ENCODE measurements at places on chromosomes 12 and 14. TPM values are rescaled to one million over a fixed set of nuclear protein-coding genes. Genes with fewer than 3 reads are reported as not detected.

DNA sequence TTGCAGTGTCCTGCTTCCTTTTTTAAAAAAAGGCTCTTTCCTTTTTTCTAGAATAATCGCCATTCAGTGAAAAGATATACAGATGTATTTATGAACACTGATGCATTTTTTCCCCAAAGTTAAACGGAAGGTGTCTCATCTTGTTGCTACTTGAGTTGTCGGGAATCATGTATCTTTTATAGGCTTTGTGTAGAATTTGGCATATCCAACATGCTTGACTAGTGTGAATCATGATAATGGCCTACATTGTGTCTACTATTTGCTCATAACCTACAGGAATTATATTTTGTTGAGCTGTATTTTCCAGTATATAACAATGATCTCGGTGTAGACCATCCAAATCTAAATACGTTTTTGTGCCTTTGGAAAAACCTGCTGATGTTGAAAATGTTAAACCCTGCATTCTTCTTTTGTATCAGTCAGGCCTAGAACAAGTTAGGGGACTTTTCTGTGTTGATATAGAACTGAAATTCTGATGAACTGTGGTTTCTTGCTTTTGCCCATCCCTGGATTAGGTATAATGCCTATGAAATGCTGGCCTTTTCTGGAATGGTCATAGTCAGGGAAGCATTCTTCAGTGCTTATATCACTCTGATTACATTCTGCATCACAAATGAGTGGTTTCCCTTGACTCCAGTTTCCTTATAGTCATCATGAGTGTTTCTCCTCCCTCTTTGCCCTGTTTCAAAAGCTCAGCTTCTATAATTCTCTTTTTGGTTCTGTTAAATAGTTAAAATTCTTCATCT is 10.8 kb downstream of the BMAL2 start:
- DNase-seq, result peak; percentile 94

DNA sequence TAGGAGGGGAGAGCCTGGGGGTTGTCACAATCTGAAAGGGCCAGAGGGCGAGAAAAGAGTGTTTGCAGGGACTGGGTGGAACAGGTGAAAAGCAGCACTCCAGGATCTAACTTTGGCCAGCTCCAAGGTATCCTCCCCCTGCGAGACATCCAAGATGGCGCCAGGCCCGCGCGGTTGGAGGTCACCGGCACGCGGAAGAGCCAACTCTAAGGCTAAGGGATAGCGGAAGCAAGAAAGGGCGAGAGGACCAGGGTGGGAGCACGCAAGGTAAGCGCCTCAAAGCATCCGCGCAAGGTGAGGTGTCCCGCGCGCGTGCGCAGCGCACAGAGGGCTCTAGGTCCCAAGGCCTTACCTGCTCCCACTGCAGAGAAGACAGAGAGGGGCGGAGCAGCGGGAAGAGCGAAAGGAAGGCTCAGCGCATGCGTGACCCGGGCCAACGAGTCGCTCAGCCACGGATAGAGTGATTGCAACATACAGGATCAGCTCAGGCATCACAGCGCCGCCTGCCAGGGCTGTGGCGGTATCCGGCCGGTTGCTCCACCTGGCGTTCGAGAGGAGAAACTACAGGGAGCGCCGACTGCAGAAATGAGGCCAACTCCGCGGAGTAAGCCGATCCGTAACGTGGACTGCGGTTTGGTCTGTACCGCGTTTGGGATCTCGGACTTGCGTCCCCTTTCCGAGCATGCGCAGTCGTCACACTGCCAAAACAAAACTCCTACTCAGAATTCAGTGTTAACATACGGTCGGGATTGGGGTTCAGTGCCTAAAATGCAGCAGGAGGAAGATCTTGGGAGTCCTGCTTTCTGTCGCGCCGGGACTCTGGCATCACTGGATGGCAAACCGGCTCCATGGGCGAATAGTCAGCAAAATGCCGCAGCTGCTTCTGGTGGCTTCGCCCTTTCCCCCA is at the start of gene ATP5MC2:
TSS of gene ATP5MC2 (minus strand) at position 383 of the 907 bp plus-strand sequence. CDS start 3,469 bp downstream, outside the sequence.
- DNase-seq, result peak; percentile 98

DNA sequence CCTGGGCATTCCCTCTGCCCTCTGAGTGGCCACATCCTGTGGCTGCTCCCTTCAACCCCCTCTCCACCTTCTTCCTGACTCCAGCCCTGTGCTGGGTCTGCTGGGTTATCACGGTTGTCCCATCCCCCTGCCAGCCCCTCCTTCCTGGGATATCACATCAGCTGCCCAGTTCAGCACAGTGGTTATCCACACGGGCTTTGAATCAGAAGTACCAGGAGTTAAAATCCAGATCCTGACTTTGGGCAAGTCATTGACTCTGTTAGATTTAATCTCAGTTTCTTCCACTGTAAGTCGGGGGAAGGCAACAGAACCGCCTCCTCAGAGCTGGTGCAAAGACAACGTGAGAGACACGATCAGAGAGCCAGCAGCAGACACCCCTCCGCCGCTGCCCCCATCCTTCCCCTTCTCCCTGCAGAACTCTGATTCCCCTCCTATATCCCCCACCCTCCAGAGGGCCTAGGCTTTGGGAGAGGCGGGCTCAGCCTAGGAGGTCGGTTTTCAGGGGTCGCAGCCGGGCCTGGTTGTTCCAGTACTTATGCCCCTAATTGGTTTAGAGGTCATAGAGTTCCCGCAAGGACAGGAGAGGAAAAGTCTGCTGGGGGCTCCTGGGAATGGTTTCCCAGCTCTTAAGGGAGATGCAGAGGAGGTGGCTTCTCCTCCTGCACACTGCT is 42.5 kb downstream of the PRIMA1 start:
- DNase-seq, result no peak

DNA sequence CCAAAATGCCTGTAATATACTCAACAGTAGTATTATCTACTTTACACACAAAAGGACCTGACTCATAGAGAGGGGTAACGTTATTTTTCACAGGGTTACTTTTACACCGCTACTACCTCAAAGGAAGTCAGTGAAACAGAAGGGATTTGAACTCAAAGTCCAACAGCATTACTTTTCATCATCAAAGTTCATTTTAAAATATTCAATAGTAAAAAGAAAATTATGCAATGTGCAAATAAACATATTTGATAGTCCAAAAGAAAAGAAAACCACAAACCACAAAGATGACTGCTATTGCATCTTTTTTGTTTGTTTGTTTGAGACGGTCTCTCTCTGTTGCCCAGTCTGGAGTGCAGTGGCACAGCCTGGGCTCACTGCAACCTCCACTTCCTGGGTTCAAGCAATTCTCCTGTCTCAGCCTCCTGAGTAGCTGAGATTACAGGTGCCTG is 15.5 kb downstream of the KIF21A start:
- DNase-seq, result no peak

GRCh38 chr12:3256103-3256631 is 179.0 kb downstream of the TSPAN9 start:
- DNase-seq, result no peak

The COCH gene
- 0.09 TPM for polyA plus RNA-seq

The MIP gene
- polyA plus RNA-seq, result not detected

The MYL2 gene
- polyA plus RNA-seq, result not detected

The SOS2 gene
- polyA plus RNA-seq, result 2.6 TPM

Measured in GM23248 (cell line).